ENCODE measurements at places on chromosomes 7 and 10.

DNA sequence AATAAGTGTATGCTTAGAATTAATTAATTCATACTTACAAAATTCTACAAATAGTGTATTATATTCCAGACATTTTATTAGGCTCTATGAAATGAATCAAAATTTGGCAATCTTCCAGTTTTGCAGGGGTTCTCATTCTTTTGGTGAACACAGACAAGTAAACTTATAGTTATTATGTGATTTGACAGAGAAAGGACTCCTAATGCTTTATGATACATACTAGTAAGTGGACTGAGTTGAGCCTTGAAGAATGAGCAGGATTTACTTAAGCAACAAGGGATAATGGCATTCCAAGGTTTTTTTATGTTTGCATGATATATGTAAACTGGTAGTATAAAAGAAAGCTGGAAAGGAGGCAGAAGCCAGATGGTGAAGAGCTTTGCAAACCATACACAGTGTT, 145.7 kb upstream of the FERD3L start:
- no peak for DNase-seq

DNA sequence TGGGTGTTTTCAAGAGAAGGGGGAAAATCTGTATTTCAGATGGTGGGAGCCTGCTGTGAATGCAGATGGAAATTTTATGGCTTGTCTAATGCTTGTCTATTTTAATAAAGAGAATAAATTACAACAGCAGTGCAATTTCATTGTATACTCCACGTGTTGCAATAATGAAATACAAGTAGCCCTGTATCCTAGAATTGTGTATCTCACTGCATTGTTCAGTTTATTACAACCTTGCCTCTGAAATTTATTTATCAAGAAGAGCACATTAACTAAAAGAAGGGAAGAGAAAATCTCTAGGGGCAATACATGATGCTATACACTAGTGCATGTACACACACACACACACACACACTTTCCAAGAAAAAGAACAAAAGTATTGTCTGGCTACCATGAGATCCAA, 21.8 kb downstream of the ANK3 start:
- DNase-seq: no peak

DNA sequence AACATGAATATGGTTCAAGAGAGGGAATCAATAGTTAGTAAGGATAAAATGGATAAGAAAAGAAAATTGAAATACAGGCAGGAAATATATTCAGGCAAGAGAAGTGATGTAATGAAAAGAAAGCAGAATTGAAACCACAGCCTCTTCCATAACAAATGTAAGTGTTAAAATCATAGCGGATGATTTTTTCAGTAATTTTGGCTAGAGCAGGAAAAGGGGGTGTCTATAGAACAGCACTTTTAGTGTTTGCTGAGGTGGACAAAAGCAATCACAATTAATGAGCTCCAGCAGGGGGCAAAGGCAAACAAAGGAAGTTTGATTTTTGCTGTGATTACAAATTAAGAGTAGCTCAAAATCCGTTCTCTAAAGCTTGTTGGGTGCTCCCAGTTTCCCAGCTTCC, 79.0 kb downstream of the TRIL start:
- no peak for DNase-seq

DNA sequence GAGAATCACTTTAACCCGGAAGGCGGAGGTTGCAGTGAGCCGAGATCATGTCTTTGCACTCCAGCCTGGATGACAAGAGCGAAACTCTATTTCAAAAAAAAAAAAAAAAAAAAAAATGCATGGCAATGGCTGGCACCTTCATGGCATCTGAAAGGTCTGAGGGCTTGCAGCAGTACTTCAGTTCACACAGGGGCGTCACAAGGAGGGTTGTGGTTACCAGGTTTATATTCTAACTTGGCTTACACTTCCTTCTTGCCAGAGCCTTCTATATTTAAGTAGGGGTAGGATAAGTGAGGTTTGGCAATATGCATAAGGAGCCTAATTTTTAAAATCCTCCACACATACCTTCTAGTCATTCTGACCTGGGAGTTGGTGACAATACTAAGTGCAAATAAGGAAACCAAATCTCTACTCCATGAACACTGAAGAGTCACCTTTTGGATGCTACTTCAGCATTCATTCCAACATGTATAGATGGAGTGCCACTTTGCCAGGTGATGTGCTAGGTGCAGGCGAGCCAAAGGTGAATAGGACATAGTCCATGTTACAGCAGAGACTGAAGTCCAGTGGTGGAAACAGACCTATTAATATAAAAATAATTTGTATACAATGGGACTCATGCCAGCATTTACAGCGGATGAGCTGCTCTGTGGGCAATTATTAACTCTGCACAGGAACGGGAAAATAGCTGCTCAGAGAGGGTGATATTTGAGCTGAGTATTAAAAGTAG, 57.8 kb upstream of the PDCD4 start:
- DNase-seq: no peak

- DNase-seq: no peak
Observed at GRCh38 chr7:115260381-115260780, 338.5 kb downstream of the MDFIC start.

DNA sequence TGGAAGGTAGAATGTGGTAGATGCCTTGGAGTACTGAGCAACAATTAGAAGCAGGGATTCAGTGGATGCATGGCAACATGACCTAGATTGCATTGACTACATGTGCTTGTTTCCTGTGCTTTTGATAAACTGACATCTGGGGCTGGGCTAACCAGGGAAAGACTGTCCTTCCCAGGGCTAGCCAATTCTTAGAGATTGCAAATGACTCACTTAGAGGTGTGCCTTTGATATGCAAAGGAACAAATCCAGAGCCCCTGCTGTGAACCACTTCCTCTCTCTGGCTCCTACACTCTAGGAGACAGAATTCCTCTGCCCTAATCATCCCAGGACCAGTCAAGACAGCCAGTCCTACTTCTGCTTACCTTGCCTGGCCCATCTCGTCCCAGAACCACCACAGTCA, 651.5 kb downstream of the LRMDA start:
- DNase-seq: no peak

GRCh38 chr10:44947371-44948152, 12.0 kb upstream of the RASSF4 start:
- peak; percentile 62 for DNase-seq

DNA sequence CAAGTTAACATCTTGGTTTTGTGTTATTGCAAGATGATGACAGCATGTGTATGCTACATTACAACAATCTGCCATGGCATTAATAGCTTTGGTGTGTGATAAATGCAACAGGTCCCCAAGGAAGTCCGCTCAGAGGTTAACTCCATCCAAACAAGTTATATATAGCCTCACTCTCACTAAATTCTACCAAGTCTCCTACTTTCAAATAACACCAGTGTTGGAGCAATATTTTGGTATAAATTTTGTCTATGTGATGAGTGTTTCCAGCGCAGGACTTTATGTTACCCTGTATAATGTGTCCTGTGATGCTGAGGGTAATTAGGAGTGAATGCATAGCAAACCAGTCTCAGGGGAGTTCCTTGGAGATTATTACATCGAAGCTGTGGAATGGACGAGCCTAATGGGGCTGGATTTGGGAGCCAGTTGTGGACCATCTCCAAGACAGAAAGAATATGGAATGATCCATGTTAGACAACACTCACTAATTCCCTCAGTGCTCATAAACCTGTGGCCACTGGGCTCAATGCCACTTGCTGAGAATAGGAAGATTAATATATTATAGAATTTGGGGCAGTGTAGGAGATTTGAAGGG, 127.6 kb upstream of the CXCL12 start:
- DNase-seq: no peak

DNA sequence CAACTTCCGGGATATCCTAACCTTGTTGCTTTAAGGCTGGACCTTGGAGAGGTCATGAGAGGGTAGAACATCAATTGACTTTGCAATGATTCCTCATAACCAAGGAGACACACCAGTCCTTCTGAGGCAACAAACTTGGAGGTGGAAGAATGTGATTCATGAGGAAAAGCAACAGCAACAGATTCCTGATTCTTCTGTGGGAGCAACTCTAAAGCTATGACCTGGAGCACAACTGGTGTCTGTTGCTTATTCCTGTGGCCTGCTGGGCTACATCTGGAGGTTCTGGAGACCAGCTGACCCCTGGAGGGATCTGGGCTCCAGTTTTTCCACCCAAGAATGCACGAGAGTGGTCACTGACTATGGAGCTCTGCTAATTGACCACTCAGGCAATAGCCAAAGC, 116.6 kb downstream of the CREB5 start:
- DNase-seq: no peak

GRCh38 chr10:91378061-91378460, 32.1 kb upstream of the HECTD2 start:
- DNase-seq: no peak

DNA sequence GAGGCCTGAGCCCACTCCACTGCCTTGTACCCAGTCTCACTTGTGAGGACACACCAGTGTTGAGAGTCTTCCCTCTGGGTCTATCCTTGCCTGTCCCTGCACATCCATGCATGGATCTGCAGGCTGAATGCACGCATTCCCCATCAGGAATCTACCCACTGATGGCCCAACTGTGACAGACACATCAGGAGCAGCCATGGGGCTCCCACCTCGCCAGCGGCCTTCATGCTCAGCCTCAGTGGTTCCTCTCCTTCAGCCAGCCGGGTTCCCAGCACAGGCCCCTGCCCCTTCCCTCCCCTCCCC, 21.3 kb downstream of the ANTXRL start:
- no peak for DNase-seq

- no peak for DNase-seq
Observed at GRCh38 chr7:36082910-36083309, 70.1 kb upstream of the EEPD1 start.

DNA sequence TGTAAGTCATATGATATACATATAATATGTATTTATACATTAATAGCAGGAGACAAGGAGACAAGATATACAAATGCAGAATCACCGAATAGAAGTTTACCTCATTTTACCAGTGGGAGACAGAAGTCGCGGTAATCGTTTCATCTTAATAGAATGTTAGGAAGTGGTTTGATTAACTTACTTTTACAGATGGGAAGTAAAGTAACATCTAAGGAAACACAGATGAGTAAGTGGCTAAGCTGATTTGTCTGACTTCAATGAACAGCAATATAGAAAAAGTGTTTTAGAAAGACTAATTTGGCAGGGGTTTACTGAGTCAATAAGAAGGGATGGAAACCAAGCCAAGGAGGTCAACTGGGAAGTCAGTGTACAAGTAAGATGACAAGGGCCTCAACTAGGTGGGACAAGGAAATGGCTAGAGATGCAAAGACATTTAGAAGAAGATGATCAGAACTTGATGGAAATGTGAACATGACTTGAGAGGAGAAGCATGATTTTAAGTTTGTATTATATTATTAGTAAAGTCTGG, 36.2 kb upstream of the FAM133B start:
- no peak for DNase-seq

DNA sequence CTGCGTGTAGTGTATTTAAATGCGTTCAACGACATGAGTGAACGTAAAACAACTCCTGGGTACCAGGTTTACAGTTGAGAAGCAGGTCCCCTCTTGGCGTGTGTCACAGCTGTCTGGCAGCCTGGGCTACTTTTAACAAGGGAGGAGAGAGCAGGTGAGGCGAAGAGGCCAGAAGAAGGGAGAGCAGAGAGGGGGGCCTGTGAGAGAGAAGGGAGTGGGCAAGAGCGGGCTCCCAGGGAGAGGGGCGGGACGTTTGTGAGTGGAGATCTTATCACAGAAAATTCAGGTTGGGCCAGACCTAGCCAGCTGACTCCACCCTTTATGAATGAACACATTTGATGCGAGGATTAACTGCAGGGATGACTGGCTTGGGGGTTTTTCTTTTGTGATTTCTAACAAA, 154.0 kb downstream of the CAMK1D start:
- DNase-seq: no peak

GRCh38 chr7:116912269-116912909, 40.9 kb upstream of the ST7 start:
- DNase-seq: no peak

DNA sequence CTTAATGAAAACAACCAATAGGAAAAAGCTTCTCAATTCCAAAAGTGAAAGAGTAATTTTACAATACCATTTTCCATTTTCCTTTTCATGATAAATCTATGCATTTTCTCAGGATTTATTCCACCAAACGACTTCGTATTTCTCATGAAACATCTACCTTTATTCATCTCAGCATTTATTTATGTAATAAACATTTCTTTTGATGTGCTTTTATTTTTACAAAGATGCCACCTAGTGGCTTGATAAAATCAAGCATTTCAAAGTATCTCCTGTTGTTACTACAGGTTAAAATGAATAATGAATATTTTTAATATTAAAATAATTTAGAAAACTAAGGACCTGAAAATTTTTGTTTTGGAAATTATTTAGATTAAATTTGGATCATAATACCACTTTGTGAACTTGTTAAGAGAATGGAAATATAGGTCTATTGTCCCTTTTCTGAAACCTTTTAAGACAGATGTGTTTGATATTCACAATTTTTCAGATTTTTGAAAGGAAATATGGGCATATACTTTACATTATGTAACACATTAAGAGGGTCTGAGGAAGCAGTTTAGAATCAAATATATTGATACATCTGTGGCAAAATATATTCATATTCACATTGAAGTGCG, 2.7 kb upstream of the IQUB start:
- DNase-seq: no peak

GRCh38 chr7:115906731-115907130, 123.8 kb downstream of the TFEC start:
- no peak for DNase-seq

DNA sequence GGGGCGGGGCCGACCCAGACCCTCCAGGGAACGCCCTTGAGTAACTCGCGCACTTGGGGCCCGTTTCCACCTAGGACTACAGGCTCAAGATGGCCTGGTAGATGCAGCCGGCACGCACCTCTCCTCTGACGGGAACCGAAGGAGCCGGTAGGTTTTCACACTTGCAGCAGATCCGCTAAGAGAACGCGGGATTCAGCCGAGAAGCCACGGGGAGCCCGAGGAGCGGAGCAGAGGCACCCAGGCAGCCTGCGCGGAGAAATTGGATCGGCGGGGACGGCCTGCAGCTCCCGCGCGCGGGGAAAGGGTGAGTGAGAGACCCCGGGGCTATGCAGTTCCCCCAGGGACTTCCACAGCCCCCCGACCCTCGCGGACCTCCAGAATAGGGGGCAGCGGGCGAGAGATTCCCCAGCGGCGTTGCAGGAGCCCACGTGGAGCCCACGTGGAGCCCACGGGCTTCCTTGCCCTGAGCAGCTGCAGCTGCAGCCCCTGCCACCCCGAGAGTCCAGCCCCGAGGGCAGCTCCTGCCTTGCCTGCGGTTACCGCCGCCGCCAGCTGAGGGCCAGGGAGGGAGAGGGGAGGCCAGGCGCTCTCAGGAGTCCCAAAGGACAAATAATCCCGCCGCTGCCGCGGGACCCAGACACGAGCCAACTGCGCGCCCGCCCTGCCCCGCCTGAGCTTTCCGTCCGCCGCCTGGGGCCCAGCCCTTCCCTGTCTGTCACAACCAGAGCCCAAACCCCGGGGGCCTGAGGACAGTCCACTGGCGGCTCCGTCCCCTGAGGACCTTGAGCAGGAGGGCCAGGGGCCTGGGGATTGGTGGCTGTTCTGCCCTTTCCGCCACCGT, 13.1 kb downstream of the IFT22 start:
- DNase-seq: no peak

DNA sequence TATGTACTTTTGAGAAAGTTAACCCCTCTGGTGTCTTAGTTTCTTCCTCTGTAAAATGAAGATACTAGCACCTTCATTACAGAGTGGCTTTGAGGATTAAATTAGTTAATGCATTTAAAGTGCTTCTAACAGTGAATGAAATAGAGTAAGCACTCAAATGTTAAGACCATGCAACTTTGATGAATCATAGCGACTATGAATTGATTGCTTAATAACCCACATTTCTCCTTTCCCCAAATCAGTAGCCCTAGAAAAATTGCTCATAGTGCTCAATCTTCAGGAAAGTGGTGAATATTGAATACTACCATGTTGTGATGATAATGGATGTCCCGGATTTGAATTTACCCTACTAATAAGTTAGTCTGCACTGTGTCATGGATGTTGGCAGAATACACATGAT, 48.1 kb downstream of the CD36 start:
- DNase-seq: no peak

GRCh38 chr7:74293577-74293908, 4.3 kb downstream of the CLIP2 start:
- DNase-seq: no peak
